Left ventricle myocardium inferior (tissue), 1 donor: ENCODE measurements at places on chromosomes 11 and 22.

DNA sequence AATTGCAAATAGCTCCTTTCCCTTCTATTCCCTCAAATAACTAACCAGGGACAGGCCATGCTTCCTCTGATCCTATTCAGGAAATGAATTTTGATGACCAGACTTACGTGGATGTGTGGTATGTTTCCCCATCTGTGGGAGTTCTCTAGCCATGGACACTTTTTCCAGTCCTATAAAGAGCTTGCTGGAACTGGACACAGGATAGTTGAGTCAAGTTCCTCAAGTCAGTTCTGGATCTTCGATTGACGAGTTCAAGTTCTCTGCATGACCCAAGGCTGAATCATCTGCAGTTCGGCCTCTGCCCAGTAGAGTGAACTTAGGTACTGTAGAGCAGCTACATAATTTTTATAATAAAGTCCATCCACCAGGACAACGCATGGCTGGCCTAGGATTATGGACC, 52.7 kb upstream of the CCND1 start:
- DNase-seq, result no peak

DNA sequence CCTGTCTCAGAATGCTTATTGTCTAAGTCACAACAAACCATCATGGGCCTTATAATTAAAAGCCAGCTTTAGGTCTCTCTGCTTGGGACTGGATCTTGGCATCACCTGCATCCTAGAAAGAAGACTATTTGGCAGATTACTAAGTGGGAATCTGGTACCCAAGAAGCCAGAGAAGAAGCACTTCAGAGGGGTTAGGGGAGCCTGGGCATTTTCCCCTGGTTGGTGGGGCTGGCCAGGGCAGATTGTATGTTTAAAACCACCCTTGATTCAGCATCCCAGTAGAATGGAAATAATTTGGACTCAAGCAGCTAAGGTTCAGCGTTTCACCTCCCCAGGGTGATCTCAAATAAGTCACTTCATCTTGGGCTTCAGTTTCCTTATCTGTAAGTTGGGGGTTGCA, 193.7 kb downstream of the MIAT start:
- DNase-seq, result no peak

- DNase-seq, result no peak
Measured at GRCh38 chr22:19287076-19287707, 4.3 kb downstream of the CLTCL1 start.

DNA sequence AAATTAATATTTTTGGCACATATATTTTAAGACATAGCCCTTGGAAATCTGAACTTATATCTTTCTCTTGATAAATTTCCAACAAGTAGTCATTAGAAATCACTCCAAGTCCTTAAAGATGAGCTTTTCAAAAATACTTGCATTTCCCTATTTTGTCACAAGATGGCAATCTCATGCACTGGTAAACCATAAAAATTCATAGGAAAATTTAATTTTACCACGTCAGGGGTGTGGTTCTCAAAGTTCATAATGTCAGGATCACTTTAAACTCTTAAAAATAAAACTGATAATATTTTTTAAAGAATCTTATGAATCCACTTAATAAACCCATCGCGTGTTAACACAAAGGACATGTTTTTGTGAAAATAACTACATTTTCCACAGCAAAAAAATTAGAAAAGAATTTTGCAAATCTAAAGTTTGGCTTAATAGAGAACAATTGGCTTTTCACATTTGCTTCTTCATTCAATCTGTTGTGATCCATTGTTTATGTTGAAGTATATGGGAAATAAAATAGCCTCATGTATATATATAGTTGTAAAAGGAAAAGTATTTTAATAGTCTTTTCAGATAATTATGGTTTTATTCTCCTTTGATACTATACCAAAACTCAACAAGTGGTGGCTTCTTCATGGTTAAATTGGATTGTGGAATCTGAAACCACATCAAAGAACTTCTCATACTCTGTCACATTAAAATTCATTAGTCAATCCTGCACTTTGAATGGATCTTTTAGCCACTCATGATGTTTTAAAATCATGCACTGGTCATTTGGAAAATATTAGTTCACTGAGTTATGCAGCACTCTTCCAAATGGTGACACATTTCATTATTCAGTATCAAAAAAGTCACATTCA, 169.1 kb downstream of the CADM1 start:
- DNase-seq, result no peak

- DNase-seq, result no peak
Measured at GRCh38 chr11:117550466-117550865, 222.8 kb downstream of the CEP164 start.

GRCh38 chr11:45100339-45100738, 46.1 kb upstream of the PRDM11 start:
- DNase-seq, result no peak

GRCh38 chr11:66967670-66968425, 7.3 kb upstream of the C11orf86 start:
- DNase-seq, result no peak

DNA sequence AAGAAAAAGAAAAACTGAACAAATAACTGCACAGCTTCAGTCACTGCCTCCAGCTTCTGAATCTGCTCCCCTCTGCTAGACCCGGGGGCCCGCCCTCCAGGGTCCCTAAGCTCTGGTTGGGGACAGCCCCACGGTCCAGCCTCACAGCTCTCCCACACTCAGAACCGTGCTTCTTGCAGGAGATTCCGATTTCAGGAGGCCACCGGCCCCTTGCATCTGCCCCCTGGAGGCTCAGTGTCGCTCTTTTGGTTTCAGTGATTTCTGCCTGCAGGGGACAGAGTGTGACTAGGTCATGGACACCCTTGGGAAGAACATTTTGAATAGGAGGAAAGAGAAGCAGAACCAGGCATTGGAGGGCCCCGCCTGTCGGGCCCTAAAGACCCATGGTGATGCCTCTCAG, 23.1 kb upstream of the RPS3 start:
- DNase-seq, result no peak

GRCh38 chr11:2827256-2827655, 58.3 kb downstream of the CDKN1C start:
- peak; percentile 15 for DNase-seq

GRCh38 chr11:114036147-114036811, 23.2 kb upstream of the ZBTB16 start:
- DNase-seq, result peak; percentile 88

- no peak for DNase-seq
Measured at GRCh38 chr11:126185259-126186024, 26.0 kb downstream of the RPUSD4 start.

DNA sequence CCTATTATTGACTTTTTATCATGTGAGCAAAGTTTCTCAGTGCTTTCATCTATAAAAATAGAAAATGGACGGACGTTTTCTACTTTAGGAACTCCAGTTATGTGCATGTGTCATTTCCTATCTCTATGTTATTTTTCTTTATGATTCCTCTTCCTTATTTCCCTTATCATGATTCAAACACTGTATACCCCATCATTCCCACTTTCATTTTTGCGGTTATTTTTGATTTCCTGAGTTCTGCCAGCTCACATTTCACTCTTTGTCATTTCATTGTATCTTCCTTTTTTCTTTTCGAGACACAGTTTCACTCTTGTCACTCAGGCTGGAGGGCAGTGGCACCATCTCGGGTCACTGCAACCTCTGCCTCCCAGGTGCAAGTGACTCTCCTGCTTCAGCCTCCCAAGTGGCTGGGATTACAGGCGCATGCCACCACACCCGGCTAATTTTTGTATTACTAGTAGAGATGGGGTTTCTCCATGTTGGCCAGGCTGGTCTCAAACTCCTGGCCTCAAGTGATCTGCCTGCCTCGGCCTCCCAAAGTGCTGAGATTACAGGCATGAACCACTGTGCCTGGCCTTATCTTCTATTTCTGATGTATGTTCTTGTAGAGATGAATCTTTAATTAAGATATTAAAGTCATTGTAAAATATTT, 21.5 kb downstream of the C11orf58 start:
- DNase-seq, result no peak

GRCh38 chr11:101439488-101439887, 144.3 kb downstream of the TRPC6 start:
- no peak for DNase-seq

DNA sequence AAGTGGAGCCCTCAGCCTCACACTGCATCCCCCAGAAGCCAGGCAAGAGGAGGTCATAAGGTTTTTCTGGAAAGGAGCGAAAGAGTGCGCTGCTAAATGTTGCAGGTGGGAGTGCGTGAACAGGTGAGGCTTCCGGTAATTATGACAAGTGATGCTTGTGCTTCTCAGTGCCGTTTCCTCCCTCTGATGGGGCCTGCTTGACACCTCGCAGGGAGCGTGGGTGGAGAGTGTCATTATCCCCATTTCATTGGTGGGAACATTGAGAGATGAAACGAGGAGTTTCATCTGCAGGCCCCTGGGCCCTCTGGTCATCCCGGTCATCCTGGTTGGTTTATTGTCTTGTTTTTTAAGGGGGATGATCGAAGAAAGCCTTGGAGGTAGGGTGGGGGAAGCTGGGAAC, 57.5 kb downstream of the BCR start:
- DNase-seq, result no peak

GRCh38 chr11:19602406-19602805, 110.2 kb upstream of the NAV2 start:
- no peak for DNase-seq

DNA sequence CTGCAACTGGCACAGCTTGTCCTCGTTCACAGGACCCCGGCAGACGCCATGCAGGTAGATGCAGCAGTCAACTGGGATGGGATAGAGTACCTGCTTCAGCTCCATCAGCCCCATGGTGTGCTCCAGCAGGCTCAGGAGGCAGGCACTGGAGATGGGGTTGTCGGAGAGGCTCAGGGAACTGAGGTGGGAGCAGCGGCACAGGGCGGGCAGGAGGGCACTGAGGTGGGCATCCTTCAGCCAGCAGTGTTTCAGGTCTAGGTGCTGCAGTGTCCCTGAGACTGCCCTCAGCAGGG, 8.7 kb upstream of the TOP3B start:
- DNase-seq, result no peak

DNA sequence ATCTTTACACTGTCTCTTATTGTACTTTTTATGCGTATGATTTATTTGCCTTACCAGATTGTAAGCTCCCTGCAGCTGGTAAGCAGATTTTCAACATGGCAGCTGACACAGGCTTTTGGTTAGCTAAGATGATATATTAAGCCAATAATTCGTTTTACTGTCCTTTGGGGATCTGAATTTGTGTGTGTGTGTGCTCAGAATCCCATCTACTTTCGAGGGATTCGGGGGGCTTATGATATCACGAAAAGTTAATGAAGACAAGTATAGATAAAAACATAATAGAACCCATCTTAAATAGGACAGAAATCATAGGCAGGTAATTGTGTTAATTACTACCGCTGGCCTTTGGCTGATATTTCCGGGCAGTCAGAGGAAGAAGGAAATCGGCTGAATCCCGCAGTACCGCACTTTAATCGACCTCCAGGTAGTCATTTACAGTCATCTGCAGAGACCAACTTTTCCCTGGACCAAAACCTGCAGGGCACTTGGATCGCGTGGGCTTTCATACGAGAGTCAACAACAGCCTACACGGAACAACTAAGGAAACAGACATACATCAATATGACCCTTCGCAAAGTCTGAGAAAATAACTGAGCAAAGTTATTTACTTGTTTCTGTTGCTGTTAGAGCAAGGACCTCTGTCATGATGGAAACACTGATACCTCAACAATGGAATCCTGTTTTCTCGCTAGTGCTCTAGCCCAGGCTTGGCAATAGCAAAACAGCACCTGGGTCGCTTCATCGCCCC, 802 bp downstream of the KBTBD3 start:
- DNase-seq, result no peak
